ENCODE measurements at places on chromosomes 13 and 19.

GRCh38 chr13:36057547-36057946, 73.6 kb downstream of the DCLK1 start:
- DNase-seq: no peak

- DNase-seq: no peak
Observed at GRCh38 chr13:61857198-61857597, 441.5 kb upstream of the PCDH20 start.

DNA sequence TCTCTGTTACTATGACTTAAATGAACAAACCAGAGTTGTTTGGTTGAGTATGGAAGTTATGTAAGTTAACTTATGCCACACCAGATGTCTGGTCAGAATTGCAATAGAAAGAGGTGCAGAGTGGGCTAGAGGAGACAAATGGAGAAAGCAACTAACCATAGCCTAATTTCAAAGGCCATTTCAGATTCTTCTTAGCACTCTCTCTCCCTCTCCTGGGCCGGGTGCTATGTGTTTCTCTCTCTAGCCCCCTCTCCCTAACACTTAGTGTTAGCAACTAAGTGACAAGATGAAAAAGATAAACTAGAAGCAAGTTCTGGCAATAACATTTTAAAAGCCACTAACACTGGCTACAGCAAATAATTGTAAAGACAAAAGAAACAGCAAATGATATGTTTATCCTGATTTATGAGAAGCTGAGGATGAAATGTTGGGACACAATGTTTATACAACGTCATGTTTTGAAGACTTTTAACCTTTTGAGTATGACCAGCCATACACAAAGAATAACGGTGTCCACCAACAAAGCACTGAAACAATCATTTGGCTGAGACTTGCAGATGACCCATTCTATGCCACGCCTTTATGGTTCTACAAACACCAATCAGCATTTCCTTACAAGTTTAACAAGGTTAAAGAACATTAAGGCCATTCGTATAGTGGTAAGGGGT, 18.6 kb downstream of the SERPINE3 start:
- no peak for DNase-seq

- DNase-seq: no peak
Observed at GRCh38 chr13:32642316-32642715, 56.1 kb downstream of the PDS5B start.

GRCh38 chr13:94658926-94659597, 53.3 kb downstream of the SOX21 start:
- peak; percentile 58 for DNase-seq
